BE2C (cell line): ENCODE measurements at places on chromosomes 5 and 9.

DNA sequence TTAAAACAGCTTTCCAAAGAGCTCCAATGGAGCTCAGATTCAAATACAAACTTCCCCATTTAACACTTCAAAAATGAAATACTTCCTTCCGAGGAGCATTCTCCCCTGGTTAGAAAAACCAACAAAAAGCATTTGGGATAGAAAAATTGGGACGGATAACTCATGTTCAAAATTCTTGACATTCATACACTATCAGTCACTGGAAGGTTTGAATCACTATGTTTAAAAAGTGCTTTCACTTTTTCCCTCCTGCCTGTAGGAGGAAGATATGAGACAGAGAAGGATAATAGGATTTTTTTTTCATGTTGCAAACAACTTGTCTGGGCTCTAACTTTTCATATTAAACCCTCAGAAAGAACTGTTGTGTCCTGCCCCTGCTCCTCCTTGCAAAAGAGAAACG is 412.0 kb downstream of the ACTL7B start:
- no peak for DNase-seq

GRCh38 chr9:100720922-100721321 is 143.0 kb downstream of the CAVIN4 start:
- DNase-seq, result no peak

- no peak for DNase-seq
These were observed 59.4 kb upstream of the DNAH5 start for GRCh38 chr5:14003936-14004335.

- DNase-seq, result no peak
These were observed 79.0 kb upstream of the TNC start for GRCh38 chr9:115196919-115197318.

DNA sequence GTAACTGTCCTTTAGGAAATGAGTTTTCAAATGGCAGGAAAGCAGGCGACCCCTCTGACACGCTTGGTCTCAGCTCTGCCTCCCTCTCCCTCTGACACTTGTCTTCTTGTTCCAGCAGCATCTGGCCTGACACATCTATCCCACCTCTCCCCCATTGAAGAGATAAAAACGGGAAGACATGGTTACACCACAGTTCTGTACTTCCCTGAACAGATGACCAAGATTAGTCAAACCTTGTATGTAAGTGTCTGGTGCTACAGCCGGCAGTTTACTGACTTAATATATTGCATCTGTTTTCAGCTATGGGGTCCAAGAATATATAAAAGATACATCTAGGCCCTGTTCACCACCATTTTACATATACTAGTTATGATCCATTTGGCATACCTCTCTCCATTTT is 29.6 kb upstream of the MLLT3 start:
- no peak for DNase-seq

GRCh38 chr9:8980496-8981013 is 1181.0 kb upstream of the DMAC1 start:
- no peak for DNase-seq
